Suppressor macrophage (primary cell): ENCODE measurements at places on chromosomes 5 and 9.
A peak's percentile ranks its signal among the peaks of the same experiment; 100 is the strongest.

- DNase-seq = no peak
Measured at GRCh38 chr5:118554241-118554640, 434.1 kb downstream of the DTWD2 start.

DNA sequence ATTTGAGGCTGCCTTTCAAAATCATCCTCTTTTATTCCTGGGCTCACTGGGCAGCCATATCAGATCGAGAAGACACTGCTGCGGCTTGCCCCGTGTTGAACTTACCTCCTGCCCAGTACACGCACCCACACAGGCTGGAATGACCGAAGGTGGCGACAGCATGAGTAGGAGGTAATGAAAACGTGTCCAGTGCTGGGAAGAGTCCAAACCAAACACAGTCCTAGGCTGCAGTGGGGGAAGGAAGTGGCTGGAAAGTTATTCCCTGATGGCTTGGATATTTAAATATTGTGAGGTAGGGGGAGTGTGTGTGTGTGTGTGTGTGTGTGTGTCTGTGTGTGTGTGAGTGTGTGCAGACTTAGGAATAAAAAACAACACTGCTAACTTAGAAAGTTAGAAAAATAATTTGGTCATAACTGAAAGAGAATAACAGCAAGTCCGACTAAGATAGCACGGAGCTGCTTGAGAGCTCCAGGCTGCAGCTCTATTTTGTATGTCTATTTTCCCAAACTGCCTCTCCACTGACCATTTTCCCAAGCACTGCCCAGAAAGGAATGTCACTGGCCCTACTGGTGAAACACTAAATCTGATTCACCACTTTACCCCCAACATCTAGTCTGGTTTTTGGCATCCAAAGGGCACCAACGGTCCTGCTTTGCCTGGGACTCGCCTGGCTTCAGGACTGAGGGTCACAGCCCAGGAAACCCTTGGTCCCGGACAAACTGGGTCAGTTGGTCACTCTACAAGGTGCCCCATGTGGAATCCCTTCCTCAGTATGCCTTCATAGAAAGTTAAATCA lies 41.2 kb downstream of the ANKH start:
- no peak for DNase-seq

- no peak for DNase-seq
Measured at GRCh38 chr9:120921661-120922181, 4.9 kb downstream of the TRAF1 start.

DNA sequence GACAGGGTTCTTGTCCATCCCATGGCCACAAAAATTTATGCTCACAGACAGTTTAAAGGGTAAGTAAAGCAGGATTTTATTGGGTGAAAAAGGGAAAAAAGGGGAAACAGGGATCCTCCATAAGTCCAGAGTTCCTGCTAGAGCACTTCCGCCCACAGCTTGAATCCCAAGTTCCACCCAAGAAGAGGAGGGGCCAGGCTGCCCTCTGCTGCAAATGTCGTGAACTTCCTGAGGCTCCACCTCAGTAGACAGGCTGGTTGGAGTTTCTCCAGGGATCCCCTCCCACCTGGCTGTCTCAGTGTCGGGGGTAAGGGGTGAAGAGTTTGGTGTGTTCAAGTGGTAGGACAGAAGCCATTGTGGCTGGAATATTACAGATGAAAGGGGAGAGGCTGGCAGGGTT lies 275.0 kb upstream of the SGCD start:
- peak; percentile 4 for DNase-seq
